GM23248 (cell line): ENCODE measurements at places on chromosomes 2 and 18.

DNA sequence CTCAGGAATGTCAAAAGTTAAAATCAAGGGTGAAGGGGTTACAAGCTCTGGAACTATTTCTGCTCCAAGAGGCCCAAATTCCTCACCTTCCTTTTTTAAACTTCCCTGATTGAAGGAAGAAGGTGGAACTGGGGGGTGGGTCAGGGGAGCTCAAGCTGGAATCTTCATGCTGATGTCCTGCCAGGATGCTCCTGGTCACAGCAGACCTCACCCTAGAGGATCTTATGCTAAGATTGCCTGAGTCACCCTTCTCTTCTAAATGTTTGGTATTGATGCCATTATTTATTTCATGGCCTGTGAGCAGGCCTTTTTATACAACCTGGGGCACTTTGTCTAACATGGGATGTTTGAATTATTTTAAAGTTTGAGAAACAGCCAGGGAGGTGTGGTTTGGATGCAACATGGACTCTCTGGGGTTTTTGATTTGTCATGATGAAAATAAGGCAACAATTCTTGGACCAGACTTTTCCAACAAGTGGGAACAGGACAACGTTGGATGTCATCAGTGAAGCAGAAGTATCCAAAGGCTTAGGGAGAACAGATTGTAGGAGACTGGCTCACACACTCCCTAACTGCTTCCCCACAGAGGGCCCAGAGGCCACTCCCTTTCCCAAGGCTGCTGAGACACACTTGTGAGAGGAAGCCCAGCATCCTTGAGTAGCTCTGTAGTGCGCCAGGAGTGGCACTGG, 420.2 kb upstream of the MEX3C start:
- H3K4me3 ChIP-seq, result no peak overlapping the region
- no peaks in the 10 kb centered on the region for H3K36me3 ChIP-seq
- DNase-seq, result no peak

DNA sequence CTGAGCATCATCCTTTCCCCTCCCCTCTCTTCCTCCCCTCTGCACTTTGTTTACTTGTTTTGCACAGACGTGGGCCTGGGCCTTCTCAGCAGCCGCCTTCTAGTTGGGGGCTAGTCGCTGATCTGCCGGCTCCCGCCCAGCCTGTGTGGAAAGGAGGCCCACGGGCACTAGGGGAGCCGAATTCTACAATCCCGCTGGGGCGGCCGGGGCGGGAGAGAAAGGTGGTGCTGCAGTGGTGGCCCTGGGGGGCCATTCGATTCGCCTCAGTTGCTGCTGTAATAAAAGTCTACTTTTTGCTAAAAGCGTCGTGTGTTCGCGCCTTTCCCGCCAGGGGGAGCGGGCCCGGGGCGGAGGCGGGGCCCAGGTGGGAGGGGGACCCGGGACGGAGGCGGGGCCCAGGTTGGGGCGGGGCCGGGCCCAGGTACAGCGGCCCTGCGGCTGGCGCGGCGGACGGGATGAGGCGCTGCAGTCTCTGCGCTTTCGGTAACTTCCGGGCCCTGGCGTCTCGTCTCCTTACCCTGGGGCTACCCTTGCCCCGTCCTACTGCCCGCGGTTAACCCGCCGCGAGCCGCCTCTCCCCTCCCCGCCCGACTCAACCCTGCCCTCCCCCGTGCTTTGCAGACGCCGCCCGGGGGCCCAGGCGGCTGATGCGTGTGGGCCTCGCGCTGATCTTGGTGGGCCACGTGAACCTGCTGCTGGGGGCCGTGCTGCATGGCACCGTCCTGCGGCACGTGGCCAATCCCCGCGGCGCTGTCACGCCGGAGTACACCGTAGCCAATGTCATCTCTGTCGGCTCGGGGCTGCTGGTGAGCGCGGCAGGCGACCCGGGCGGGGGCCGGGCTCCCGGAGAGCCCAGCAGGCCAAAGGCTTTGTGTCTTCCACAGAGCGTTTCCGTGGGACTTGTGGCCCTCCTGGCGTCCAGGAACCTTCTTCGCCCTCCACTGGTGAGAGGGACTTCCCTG, at the start of gene KRTCAP3:
TSS of gene KRTCAP3 (plus strand) at position 424 of the 962 bp plus-strand sequence. CDS start at position 456, 32 bp downstream.
- H3K27ac ChIP-seq, result no peak within 1 kb of the TSS
- no peak for DNase-seq
- peaks cover 33% of the 10 kb centered on the region for H3K36me3 ChIP-seq
- no peak within 1 kb of the TSS for H3K4me3 ChIP-seq
- H3K4me1 ChIP-seq, result no peaks in the 10 kb centered on the region

- peaks cover 6% of the 10 kb centered on the region; the same call in 1 of the 2 replicates for H3K27me3 ChIP-seq
- no peak within 1 kb of the TSS for H3K27ac ChIP-seq
- H3K4me3 ChIP-seq, result no peak within 1 kb of the TSS
- no peak for DNase-seq
- no peaks in the 10 kb centered on the region for H3K36me3 ChIP-seq
Measured at GRCh38 chr2:100142393-100142792, at the start of gene AFF3. Gene AFF3 (minus strand): TSS chr2:100142590. CDS start chr2:100104454, 38,136 bp downstream.

- no peak for DNase-seq
- H3K36me3 ChIP-seq, result no peaks in the 10 kb centered on the region
- H3K27me3 ChIP-seq, result peaks cover 63% of the 10 kb centered on the region
- H3K4me1 ChIP-seq, result peaks cover 4% of the 10 kb centered on the region; the same call in 1 of the 2 replicates
Measured at GRCh38 chr2:44944952-44945612, 3.6 kb downstream of the SIX3 start.

DNA sequence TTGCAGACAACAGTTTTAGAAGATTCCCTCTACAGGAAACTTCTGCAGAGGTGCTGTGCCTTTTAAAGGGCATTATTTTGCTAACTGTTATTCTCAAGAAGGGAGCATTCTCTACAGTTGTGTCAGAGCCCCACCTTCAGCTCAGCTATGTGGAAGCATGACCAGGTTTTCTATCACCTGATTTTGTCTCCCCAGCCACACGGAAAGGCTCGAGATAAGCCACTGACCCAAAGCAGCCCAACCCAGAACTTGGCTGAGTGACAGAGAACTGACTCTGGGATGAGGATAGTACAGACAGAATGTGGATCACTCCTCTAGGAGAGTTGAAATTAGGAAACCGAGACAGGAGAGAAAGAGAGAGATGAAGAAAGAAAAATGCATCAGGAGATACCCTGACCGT, 10.7 kb downstream of the COL4A4 start:
- H3K27ac ChIP-seq, result no peak overlapping the region
- H3K27me3 ChIP-seq, result no peaks in the 10 kb centered on the region
- no peak for DNase-seq
- no peaks in the 10 kb centered on the region for H3K36me3 ChIP-seq

GRCh38 chr18:59758106-59758505, 60.9 kb upstream of the CCBE1 start:
- no peak overlapping the region for H3K4me3 ChIP-seq
- H3K27ac ChIP-seq, result no peak overlapping the region
- no peaks in the 10 kb centered on the region for H3K36me3 ChIP-seq
- no peaks in the 10 kb centered on the region for H3K27me3 ChIP-seq
- peaks cover 9% of the 10 kb centered on the region; the same call in 1 of the 2 replicates for H3K4me1 ChIP-seq

- no peaks in the 10 kb centered on the region for H3K36me3 ChIP-seq
- peaks cover 44% of the 10 kb centered on the region for H3K4me1 ChIP-seq
- H3K27me3 ChIP-seq, result no peaks in the 10 kb centered on the region
- DNase-seq, result peak; percentile 74
Measured at GRCh38 chr2:28661589-28662001, 90.0 kb upstream of the PPP1CB start.

DNA sequence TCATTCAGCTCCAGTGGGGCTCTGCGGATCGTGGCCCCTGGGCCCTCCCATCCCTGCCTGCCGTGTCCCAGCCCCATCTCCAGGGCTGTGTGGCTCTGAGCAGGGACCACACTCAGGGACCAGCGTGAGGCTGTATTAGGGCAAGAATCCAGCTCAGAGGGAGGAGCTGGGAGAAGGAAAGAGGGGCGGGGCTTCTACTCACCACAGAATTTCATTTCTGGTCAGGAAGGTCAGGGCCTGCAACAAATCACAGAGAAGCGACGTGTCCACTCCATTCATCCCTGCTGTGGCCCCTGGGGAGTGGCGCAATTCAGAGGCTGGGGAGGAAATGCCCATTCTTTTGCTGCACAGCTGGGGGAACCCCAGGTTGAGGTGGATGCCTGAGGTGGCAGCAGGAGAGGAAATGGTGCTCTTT, 828 bp downstream of the CIB4 start:
- no peak overlapping the region for H3K4me3 ChIP-seq
- H3K27me3 ChIP-seq, result peaks cover 29% of the 10 kb centered on the region
- no peaks in the 10 kb centered on the region for H3K36me3 ChIP-seq
- no peak overlapping the region for H3K27ac ChIP-seq
- peaks cover 3% of the 10 kb centered on the region; the same call in 1 of the 2 replicates for H3K4me1 ChIP-seq

DNA sequence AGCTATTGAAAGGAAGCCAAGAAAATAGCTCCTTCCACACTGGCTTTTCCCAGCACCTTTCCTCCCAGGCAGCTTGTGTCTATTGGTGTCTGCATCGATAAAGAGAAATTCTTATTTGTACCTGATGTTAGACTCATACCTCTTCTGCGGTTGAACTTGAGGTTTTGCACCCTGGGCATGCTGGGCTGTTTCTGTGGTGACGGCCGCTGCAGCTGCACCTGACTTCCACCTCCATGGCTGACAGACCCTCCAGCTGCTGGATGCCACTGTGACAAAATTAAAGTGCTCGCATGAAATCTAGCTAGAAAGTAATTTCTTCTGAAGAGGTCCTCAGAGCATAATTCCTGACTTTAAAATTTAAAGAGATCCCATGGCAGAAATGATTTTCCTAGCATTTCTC, 6.6 kb downstream of the FECH start:
- no peak for DNase-seq
- H3K4me1 ChIP-seq, result 0 out of 2 replicates have a peak, but pooled peaks cover under 1% of the 10 kb centered on the region
- peaks cover 16% of the 10 kb centered on the region; the same call in 1 of the 2 replicates for H3K36me3 ChIP-seq
- H3K4me3 ChIP-seq, result no peak overlapping the region
- H3K27ac ChIP-seq, result no peak overlapping the region

- H3K36me3 ChIP-seq, result no peaks in the 10 kb centered on the region
- no peaks in the 10 kb centered on the region; the same call in none of the 2 replicates for H3K27me3 ChIP-seq
- DNase-seq, result no peak
Measured at GRCh38 chr18:35941299-35941698, 31.2 kb upstream of the RMP24 start.

DNA sequence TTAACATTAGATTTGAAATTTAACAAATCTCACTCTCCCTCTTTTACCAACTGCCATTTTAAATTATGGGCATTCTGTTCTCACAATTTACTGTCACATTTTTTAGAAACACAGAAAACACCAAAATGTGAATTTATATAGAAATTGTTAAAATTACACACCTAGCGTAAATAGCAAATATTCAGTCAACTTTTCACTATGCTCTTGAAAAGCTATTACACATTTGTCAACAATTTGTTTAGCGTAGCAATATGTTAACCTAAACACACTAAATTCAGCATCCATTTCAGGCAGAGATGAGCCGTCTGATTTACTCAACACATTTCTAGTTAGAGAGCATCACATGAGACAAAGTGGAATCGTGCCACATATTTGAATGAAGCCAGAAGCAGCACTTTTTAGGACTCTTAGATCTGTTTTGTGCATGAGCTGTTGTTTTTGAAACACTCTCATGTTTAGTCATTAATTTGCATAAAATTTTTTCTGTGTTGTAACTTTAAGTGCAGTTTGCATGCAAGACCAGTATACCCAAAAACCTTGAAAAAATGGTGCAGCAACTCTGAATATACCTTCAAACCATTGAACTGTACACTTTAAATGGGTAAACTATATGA, 8.2 kb downstream of the TTC32 start:
- H3K4me3 ChIP-seq, result no peak overlapping the region
- H3K4me1 ChIP-seq, result peaks cover 32% of the 10 kb centered on the region
- H3K36me3 ChIP-seq, result no peaks in the 10 kb centered on the region
- H3K27ac ChIP-seq, result no peak overlapping the region
- no peaks in the 10 kb centered on the region for H3K27me3 ChIP-seq
